ENCODE measurements at places on chromosomes 16 and 17.
A peak's percentile ranks its signal among the peaks of the same experiment; 100 is the strongest.

DNA sequence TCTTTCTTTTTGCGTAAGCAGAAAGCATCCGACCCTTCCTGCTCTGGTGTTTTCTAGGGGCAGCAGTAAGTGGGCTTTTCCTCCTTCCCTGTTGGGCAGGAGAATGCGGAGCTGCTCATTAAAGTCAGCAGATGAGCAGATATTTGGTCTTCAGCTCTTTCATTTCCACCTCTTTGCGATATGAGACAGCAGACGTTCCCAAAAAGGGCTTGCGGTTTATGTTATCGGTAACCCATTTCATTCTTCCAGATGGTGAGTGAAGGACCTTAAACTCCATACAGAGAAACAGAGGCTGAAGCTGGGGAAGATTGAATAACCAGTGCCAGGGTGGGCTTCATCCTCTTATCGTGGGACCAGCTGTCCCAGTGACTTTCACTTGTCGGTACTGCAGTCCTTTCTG, 40.7 kb downstream of the KSR1 start:
- no peak for DNase-seq

GRCh38 chr16:68022278-68022727, 729 bp downstream of the DDX28 start:
- DNase-seq: no peak

GRCh38 chr17:81277421-81277820, 17.7 kb downstream of the SLC38A10 start:
- no peak for DNase-seq

GRCh38 chr16:89841275-89841674, 13.0 kb downstream of the SPIRE2 start:
- peak; percentile 53 for DNase-seq

GRCh38 chr17:16512011-16512410, 20.0 kb upstream of the LRRC75A start:
- DNase-seq: no peak

- DNase-seq: no peak
These were observed 1.3 kb upstream of the BTBD17 start for GRCh38 chr17:74362810-74363498.

- DNase-seq: no peak
These were observed 13.8 kb downstream of the HEATR3 start for GRCh38 chr16:50079397-50080140.

DNA sequence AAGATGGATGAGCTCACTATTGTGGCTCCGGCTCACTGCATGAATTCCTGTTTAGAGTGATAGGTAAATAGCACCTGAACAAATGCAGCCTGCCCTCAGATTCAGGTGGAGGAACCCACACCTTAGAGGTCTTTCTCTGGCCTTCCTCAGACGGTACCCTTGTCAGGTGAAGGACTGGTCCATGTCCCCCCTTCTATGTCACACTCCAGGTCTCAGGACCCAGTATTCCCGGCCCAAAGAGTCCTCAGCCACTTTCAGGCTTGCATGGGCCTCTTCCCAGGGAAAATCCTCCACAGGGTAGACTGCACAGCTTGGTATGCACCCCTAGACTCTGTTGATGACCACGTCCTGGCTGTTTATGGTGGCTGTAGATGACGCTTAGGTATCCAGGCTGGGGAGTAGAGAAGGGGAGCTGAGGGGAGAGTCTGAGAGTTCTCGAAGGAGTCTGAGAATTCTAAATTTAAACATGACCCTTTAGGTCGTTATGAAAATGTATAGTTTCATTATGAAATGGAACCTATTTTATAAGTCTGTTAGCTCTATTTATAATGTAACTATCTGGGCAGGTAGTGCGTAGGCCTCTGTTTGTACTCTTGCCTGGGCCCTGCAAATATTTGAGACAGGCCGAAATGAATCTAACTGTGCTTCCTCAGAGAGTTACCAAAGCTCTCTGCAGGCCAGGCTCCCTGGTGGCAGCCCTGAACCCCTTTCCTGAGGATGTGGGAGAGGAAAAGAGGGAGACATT, 32.5 kb upstream of the CCR7 start:
- no peak for DNase-seq

- no peak for DNase-seq
These were observed 17.4 kb downstream of the CSF3 start for GRCh38 chr17:40032322-40033320.

GRCh38 chr17:229709-230394, 48.4 kb upstream of the DOC2B start:
- DNase-seq: no peak

- no peak for DNase-seq
These were observed 20.4 kb downstream of the CEP295NL start for GRCh38 chr17:78882540-78883088.

DNA sequence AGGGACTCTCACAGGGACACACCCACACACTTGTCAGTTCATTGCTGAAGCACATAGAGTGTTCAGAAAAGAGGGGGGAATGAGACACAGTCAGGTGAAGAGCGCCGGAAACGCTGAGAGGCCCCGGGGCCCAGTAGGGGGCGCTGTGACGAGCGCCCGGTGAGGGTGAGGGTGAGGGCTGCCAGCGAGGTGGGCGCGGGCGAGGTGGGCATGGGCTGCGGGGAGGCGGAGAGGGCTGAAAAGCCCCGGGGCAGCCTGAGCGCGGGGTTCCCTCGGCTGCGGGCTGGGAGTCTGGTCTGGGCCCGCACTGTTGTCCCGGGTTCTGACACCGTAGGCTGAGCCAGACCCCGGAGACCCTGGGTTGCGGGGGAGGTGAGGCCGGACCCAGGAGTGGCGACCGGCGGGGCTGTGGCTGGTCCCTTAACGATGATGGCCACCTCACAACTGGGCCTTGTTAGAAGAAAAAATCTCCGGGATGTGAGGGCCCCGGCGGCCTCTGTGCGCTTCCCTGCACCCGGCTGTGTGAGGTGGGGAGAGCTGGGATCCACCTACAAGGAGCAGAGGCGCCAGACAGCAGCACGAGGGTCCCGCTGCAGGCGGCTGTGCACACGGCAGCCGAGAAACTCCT, 91.4 kb downstream of the C16orf78 start:
- no peak for DNase-seq

DNA sequence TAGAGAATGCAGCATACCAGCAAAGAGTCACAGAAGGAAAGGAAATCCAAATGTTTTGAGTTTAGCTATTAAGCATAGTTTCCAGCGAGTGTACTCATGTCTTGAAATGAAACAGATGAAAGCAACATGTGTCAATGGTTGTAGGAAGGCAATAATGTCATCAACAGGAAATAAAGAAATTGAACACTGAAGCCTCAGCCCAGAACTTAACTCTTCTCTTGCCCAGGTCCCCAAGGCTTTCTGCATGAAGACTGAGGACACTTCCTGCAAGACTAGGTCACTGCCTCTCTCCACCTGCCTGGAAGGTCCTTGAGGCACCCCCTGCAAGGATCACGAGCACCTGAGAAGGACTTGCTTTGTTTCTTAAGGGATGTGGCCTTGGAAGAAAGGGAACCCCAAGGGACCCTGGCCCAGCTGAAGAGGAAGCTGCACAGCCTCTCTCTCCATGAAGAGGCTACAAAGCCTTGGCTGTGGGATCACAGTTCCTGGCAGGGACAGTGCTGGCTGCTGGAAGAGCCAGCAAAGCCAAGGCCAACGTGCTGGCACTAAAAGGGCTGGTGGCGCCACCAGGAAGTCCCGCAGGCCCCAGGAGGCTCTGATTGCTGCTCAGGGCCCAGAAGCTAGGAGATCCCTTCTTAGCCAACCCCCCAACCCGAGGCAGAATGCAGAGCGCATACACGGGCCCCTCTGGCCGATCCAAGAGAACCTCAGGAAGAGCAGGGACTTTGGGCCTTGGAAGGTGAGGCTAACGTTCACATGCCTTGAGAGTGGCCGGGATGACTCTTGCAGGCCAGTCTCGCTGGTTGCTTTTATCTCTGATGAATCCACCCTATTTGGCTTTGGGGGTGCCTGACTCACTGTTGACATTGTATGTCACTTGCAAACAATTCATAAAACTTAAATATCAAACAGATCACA, 23.4 kb upstream of the AXIN2 start:
- DNase-seq: no peak

GRCh38 chr17:8928347-8928746, 37.2 kb downstream of the PIK3R5 start:
- DNase-seq: no peak

- DNase-seq: no peak
These were observed 118.5 kb upstream of the CACNG5 start for GRCh38 chr17:66716236-66717026.

DNA sequence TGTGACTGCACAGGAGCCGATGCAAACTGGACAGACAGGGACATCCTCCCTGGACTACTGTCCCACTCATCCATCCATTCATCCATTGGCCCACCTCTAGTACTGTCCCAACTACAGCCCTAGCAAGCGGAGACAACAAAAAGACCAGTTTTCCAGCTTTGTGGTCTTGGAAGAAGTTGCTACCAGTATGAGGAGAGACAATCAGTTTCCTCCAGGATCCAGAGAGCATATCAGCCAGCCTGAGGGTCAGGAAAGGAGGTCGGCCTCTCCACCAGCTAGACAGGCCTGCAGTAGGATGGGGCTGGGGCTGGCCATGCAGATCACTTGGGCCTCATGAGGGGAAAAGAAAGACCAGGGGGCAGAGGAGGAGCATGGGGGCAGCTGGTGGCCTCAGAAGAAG, 16.8 kb downstream of the KRT33A start:
- no peak for DNase-seq

DNA sequence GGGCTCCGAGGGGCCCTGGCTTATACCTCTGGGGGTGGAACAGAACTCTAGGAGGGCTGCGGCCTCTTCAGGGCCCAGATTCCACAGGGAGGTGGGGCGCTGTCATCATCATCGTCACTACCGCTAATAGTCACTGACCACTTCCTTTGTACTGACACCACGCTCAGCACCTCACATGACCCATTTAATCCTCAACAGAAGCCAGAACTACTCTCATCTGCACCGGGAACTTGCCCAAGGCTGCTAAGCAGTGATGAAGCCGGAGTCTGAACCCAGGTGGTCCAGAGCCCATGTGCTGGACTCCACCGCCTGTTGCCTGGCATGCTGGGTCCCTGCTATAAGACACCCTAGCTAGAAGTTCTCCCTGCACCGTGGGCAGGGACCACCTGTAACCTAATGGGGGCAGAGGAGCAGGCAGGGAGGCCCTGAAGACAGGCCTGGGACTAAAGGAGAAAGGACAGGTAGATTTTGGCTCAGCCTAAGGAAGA, 12.0 kb downstream of the UNC13D start:
- DNase-seq: no peak

GRCh38 chr17:53722407-53722806, 100.3 kb upstream of the KIF2B start:
- DNase-seq: no peak

- DNase-seq: no peak
These were observed 18.0 kb downstream of the ABCC12 start for GRCh38 chr16:48137822-48138221.

DNA sequence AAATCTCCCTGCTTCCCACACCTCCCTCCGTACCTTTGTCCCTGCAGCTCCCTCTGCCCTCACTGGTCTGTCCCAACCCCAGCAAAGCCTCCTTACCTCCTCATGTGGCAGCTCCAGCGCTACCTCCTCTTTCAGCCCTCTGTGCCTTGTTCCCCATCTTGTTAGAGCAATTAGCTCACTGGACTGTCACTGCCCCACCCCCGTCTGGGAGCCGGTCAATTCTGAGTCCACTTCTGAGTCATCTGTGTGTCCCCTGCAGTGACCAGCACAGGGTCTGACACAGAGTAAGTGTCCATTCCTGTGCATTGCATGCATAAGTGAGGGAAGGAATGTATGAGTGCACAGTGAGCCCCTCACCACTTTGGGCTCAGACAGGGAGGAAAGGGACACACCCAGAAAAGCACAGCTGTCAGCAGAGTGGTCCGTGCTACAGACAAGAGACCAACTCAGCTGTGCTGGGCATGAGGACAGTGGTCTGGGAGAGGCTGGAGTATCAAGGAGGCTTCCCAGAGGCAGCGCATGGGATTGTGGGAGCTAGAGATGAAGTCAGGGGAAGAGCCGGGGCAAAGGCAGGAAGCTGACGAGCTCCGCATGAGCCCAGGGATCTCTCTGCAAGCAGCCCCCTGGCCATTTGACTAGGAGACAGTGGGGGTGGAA, 45.9 kb downstream of the PITPNM3 start:
- no peak for DNase-seq

DNA sequence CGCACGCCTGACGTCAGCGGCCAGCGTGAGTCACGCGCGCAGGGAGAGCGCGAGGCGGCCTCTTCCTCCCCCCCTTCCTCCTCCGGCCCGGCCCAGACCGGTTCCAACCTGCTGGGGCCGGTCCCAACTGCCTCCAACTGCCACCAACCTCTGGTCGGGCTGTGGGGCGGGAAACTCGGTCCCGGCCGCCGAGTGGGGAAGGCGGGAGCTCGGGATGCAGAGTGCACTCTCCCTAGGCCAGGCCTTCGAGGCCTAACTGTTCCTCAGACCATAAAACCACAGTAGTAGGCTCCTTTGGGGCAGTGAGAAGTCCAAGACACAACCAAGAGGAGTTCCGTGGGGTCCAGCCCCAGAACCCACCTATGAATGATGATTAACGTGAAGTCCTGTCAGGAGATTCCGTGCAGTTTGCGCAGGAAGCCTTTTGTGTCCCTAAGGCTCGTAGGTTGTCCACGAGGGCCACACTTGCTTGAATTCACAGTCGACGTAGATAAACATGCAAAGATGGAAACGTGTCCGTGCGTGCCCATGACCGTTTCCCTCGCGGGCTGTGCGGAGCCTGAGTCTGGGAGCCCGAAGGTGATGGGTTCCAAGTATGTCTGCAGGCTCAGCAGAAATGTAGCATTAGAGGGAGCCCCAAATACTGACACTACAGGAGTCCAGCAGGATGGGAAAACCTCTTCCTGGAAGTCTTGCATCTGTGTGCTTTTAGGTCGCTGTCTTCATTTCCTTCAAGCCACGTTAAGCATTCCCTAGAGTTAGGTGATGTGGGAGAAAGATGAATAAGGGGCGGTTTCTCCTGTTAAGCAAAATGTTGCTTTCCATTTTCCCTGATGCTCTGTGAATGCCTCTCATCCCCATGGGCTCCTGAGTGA, 647 bp downstream of the UNK start:
- DNase-seq: peak; percentile 77

GRCh38 chr16:89423681-89424260, 66.6 kb downstream of the ANKRD11 start:
- DNase-seq: no peak

DNA sequence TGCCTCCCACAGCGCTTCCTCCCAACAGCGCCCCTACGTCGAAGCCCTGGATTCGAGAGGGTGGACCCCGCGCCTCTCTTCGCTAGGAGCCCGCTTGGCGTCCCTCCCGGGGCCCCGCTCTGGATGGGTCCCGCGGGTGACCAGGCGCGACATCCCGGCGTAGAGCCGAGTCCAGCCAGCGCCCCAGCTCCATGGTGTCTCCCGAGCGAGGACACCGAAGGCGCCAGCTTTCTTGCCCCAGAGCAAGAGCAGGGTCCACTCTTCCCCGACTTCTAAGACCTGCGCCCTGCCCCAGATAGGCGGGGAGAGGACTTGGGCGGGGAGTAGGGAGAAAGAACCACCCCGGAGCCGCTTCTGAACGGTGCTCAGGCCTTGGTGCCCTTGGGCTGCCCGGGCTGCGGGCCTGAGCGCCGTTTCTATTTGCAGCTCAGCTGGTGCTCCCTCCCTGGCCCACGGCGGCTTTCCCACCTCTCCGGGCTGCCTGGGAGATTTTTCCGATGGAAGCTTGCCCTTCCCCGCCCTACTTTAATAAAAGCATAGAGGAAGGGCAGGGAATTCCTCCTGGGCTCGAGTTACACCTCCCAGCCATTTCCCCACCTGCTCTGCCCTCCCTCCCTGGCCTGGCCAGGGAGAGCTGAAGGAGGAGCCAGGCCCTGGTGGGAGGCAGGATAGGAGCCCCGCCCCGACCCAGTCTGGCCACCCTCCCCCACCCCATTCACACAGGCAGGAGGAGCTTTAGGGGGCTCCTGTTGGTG, 1.8 kb downstream of the MMP15 start:
- no peak for DNase-seq

GRCh38 chr16:84504420-84505248, at the start of gene MEAK7:
Gene MEAK7, minus strand, starts transcription at chr16:84504659. Its CDS starts 6,573 bp downstream, at chr16:84498086.
- DNase-seq: peak; percentile 87

GRCh38 chr17:77419095-77419494, 278.3 kb downstream of the SEC14L1 start:
- DNase-seq: no peak
